Breast epithelium (tissue), 4 donors: ENCODE measurements at places on chromosomes 5 and 9. TPM values are rescaled to one million over a fixed set of nuclear protein-coding genes. Genes with fewer than 3 reads are reported as not detected.

GRCh38 chr5:114500756-114501155, 138.9 kb downstream of the KCNN2 start:
- no peak for DNase-seq

DNA sequence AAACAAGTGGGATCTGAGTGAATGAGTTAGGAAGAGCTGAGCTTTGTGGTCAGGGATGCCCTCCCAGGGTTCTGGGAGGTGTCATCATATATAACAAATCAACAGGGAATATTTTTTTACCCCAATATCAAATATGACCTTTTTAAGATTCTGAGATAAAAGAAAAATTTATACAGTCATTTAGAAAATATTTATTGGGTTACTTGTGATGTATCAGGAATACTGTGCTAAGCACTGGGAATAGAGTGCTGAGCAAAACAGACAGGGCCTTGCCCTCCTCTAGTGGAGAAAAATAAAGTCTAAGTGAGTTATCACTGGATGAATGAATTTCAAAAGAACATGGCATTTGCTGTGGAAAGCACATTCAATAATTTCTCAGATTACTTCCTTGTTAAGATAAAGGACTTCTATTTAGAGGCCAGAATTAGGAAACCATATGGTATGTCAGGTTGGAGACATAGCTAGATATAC, 102.9 kb downstream of the BOD1 start:
- DNase-seq = no peak

DNA sequence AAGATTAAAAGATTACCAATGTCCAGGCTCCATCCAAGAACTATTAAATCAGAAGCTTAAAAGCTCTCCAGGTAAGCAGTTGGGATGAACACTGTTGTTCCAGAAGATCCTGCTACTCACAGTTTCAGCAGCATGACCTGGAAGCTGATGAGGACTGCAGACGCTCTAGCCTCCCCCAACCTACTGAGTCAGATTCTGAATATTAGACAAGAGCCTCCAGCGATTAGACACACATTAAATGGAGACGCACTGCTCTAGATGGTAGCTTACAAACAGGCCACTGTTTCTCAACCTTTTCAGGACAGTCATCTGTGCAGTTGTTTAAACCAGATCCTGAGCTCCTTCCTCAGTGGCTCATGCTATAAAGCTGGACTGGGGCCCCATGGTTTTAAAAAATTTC, 54.3 kb downstream of the MTMR12 start:
- no peak for DNase-seq

DNA sequence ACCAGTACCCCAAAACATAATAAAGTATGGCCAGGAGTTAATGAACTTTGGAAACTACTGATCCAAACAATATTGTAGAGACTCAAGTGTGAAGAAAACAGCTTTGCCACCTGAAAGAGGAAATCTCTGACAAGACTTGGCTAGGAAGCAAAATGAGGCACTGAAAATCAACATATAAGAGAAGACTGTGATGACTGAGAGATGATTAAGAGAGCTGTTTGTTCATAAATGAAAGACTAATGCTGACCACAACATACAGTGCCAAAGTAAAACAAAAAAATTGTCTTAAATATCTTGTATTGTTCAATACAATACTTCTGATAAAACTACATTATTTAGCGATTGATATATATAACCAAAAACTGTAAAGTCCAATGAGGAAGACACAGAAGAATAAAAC, 7.2 kb downstream of the RC3H2 start:
- DNase-seq = no peak

ANKRD34B gene
- not detected for total RNA-seq

HSPB3 gene
- total RNA-seq = not detected
